ENCODE measurements at places on chromosomes 13 and 19.

DNA sequence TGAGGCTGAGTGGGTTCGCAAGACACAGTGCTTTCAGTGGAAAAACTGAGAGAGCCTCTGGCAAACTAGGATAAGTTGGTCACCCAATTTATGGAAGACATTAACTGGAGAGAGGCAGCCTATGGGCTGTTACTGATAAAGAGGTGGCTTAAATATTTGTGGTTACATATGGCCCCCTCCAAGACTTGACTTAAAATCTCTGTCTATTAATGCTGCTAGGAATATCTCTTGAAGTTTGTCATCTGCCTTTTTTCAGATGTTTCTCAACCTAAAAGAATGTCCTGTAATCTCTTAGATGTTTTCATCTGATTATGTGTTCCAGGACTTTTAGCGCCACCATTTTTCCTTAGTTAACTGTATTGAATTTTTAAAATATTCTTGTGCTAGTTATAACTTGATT, 54.6 kb downstream of the NAA16 start:
- DNase-seq: no peak

GRCh38 chr19:18895824-18896341, at the start of gene CERS1:
Gene CERS1 (minus strand): TSS chr19:18896158. CDS start chr19:18896072, 86 bp downstream.
- peak; percentile 45 for DNase-seq

DNA sequence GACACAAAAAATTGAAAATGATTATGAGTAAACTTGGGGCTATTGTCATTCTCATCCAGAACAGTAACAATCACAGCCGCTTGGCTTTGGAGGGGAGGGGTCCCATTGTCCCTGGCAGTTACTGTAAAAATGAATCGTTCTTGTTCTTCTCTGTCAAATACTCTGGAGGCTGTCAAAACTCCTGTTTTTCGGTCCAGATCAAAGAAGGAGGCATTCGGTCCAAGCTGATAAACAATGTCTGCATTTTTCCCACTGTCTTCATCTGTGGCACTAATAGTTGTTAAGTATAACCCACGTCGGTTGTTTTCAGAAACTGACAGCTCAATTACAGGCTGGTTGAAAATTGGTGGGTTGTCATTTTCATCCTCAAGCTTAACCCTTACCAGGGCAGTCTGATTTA, 3.4 kb downstream of the PCDH9 start:
- no peak for DNase-seq

DNA sequence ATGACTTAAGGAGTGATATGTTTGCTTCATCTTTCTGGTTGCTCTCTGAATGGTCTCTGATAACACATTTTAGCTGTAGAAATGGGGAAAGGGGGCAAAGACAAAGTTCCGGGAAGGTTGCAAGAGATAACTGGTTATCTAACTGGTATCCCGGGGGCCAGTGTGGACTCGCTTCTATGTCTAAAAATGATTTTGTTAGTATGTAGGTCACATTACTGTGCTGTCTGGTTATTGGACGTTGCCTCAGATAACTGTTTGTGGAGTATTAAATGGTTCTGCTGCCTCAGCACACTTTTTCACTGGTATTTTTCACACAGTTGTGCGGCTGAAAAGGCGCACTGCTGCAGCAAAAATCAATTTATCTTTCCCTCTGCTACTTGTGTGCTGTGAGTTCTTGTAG, 63.0 kb upstream of the ZNF536 start:
- DNase-seq: no peak

- DNase-seq: no peak
Observed at GRCh38 chr13:111251646-111252445, 68.6 kb upstream of the TEX29 start.

DNA sequence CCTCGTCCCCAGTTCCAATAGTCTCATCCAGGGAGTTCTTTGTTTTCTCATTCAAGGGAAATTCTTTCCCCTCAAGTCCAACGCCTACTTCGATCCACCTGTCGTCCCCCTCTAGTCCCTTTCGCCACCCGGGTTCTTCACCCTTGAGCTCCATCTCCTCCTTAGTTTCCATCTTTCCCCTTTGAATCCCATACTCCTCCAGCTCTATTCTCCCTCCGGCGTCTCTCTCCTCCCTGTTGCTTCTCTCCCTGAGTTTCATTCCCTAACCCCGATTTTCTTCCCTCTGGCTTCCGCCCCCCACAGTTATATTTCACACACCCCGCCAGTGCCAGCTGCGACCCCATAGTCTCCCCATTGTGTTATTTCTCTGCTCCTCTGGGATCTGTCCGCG, 628 bp upstream of the SLC17A7 start:
- no peak for DNase-seq

- DNase-seq: no peak
Observed at GRCh38 chr19:42488783-42489521, 39.3 kb downstream of the CEACAM1 start.

DNA sequence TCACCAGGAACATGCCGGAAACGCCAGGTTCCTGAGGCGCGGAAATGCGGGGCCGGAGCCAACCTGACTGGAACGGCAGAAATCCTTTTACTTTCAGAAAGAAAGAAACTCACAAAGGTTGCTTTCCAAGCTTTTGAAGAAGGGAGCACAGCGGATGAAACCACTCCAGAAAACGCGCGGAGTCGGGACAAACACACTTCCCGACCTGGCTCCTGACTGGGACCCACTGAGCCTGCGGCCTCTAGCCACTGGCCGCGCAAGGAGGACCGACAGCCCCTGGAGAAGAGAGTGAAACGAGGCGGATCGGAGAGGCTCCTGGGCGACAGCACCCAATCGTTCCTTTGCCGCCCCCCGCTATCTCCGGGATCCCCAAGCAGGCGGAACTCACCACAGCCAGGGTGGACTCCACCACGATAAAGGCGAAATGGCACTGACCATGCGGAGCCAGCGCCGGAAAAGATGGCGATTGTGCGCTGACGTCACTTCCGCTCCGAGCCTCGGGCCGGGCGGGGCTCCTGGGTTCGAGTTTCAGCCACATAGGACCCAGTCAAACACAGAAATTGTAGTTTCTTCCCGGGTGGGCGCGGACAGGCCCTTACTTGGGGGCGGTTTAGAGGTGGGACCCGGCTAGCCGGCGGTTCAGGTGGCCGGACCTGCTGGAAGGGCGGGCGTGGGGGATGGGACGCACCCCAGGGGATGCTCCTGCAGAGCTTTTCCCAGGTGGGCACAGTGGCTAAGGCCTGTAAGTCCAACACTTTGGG, at the start of gene ZNF121:
Gene ZNF121, minus strand, starts transcription at position 432 of the 761 bp plus-strand sequence. CDS start 16,407 bp downstream, outside the sequence.
- DNase-seq: peak; percentile 85

DNA sequence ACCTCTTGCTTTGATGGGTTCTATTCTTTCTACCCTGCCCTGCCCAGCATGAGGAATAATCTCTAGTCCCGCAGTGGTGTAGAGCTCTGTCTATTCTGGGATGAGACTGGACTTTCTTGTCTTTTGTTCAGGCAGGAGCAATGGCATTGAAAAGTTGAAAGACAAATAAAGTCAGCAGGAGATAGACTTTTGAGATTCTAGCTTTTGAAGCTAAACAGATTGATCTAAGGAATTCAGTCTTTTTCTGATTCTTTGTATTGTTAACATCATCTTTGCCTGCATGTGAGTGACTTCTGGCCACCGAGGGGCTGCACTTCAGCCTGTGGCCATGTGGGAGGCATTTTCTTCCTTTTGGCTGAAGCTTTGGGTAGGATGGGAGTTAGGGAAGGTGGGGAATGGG, 132.4 kb downstream of the MRPL57 start:
- DNase-seq: no peak

- DNase-seq: peak; percentile 89
Observed at GRCh38 chr13:78680115-78680561, 21.2 kb upstream of the OBI1 start.

DNA sequence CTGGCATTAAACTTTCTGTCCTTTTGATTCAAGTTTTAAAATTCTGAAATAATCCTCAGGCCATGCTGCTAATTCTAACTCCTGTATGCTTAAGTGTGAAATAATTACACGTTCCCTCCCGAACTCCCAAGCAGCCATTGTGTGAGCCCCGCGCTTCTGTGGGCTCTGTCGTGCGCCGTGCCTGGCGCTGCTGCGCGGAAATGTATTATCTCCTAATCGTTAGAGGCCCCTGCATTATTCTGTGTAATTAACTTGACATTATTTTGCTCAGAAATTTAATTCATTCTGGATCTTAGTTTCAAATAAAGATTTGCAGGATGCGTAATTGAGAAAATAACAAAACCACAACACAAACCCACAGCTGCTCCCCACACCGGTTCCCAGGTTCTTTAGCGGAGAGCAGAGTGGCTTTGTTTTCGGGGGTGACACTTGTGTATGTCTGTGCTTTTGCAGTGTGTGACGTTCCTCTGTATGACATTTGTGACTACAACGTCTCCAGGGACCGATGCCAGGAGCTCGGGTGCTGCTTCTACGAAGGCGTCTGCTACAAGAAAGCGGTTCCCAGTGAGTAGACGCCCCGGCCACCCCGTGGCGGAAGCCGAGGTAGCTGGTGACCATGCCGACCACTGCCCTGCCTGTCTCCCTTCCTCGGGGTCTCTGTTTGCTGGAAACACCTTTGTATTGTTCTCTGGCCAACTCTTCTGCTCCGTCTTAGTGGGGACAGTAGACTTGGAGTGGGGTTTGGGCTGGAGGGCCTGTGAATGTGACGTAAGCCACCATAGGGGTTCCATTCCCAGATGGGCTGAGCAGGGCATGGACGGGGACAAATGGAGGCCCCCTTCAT, 7.5 kb downstream of the TEX29 start:
- no peak for DNase-seq

GRCh38 chr19:17834350-17835181, 13.2 kb downstream of the JAK3 start:
- DNase-seq: no peak

DNA sequence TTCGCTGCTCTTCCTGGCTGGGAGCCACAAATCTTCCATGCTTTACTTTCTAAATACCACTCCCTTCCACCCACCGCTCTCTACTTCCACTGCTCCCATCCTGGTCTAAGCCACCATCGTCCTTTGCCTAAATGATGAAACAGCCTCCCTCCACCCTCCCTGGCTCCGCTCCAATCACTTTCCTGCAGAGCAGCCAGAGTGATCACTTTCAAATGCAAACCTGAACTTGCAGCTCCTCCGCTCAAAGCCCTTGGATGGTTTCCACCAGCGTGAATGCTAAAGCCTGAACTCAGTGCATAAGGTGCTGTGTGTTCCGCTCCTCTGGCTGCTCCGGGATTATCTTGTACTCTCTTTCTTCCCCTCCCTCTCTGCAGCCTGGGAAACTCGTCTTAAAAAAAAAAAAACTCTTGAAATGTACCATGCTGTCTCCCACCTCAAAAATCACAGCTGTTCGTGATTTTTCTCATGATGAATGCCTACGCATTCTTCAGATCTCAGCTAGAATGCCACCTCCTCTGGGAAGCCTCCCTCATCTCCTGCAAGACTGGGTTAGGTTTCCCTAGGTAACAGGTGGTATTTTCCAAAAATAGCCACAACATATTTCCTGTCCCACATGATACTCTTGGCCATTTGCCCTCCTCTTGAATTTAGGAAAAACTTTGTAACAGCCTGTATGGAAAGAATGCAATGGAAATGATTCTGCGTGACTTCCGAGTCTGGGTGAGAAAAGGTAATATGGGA, 3.7 kb upstream of the SIN3B start:
- peak; percentile 58 for DNase-seq

- DNase-seq: no peak
Observed at GRCh38 chr13:70370924-70371323, 262.7 kb upstream of the KLHL1 start.

- no peak for DNase-seq
Observed at GRCh38 chr13:77230560-77230959, 96.3 kb downstream of the MYCBP2 start.

DNA sequence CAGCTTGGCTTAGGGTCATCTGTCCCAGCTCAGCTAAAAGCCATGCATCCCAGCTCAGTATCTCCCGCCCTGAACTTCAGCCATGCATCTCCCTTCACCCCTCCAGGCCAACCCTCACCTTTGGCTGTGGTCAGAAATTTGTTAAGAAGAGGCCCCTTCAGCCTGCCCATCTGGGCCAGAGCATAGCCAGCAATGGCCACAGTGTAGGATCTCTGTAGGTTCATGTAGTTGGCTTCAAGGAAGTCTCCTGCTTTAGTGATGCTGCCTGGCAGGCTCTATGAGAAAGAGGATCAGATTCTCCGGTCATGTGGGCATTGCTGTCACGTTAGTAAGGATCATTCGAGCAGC, 16.6 kb upstream of the TNFSF14 start:
- DNase-seq: no peak

DNA sequence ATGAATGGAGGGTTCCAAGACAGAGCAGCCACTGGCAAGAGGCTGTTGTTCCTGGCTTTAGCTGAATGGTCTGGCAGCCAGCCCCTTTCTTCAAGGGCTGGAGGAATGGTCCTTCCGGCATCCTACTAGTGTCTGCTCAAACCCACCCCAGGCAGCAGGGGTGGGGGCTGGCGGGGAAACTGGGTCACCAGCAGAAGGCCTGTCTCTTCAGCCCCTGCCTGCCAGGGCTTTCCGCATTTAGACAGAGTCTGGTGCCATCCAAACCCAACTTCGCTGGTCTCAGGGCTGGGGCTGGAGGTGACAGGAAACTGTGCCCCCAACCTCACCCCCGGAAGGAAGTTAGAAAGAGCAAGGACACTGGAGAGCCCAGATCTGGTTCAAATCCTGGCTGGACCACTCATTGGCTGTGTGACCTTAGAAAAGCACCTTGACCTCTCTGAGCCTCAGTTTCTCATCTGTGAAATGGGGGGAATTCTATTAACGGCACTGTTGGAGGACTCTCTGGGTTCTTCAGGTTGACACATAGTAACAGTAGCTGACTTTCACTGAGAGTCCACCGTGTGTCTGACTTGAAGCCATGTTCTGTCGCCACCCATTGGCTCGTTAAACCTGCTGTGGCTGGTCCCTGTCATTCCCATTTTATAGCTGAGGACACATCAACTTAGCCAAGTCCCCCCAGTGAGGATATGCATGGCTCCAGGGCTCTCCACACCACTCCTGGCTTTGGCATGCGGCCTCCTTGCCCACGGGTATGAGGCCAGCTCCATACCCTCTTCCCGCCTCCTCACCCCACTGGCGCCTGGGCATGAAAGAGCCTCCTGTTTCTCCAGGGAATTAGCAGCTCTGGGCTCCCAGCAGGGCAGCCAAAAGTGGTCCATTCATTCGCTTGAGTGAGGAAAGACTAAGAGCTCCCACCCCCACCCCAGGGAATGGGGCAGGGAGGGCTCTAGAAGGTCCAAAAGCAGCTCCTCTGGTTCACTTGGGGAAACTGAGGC, 2.5 kb upstream of the NR2C2AP start:
- no peak for DNase-seq

DNA sequence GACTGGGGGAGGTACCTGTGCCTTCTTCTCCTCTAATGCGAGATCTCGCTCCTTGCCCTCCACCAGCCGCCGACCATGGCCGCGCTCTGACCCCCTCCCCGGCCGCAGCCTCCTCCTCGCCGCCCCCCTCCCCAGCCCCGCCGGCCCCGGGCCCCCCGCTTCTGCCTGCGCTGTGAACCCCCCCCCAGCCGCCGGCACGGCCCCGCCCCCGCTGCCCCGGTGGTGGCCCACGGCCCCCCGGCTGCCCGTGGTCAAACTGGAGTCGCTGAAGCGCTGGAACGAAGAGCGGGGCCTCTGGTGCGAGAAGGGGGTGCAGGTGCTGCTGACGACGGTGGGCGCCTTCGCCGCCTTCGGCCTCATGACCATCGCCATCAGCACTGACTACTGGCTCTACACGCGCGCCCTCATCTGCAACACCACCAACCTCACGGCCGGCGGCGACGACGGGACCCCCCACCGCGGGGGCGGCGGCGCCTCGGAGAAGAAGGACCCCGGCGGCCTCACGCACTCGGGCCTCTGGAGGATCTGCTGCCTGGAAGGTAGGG, at the start of gene CACNG8:
Gene CACNG8, plus strand, starts transcription at position 51 of the 545 bp plus-strand sequence.
- no peak for DNase-seq

Data from NCI-H1105 treated with DMSO at 0.1 percent for 48 hours (cell line).